Stimulated activated CD8-positive, alpha-beta memory T cell treated with anti-CD3 and anti-CD28 coated beads, Interleukin-2, amount 100 ng/mL, for 1 hour (primary cell): ENCODE measurements at places on chromosomes 6 and 20.

DNA sequence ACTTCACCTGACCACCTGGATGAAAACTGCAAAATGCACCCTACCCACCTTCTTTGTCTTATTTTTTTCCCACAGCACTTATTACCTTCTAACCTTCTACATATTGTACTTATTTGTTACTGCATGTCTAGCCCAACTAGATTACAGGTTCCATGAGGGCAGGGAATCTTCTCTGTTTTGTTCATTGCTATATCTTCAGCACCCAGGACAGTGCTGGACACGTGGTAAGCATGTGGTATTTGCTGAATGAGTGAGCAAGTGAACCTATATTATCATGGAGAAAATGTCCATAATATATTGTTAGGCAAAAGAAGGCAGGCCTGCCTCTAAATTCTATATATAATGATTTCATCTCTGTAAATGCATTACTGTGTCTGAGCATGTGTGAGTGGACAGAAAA is 107.0 kb downstream of the TRERF1 start:
- DNase-seq, result no peak

GRCh38 chr20:38543014-38543906 is 37.7 kb upstream of the ADIG start:
- no peak for DNase-seq

DNA sequence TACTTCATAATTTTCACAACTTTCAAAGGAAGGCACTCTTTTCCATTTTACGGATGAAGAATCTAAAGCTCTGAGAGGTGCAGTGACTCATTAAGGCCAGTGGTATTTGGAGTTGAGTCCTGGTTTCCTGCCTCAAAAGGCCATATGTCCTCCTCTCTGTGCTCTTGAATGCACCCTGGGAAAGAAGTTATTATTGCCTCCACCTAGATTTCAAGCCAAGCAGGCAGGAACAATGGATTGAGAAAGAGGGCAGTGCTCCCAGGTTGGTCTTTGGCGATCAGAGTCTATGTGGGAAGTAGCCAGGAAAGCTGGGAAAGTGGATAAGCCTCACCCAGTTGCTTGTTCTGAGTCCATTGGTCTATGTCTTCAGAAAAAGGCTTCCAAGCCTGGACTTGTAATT is 165.0 kb downstream of the MAFB start:
- DNase-seq, result no peak

DNA sequence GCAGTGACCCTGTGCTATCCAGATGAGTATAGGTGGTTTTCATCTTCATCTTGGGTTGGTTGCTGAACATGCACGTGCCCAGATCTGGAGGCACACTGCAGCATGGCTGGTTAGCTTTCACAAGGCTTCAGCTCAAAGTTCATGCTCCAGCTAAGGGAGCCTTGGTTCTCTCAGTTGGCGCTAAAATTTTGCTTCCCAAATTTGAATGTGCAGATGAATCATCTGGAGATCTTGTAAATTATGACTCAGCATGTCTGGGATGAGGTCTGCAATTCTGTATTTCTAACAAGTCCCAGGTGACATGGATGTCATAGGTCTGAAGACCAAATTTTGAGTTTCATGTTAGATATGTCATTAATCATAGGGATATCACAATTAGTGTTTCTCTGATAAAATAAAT is 230.8 kb downstream of the FOXA2 start:
- DNase-seq, result no peak

DNA sequence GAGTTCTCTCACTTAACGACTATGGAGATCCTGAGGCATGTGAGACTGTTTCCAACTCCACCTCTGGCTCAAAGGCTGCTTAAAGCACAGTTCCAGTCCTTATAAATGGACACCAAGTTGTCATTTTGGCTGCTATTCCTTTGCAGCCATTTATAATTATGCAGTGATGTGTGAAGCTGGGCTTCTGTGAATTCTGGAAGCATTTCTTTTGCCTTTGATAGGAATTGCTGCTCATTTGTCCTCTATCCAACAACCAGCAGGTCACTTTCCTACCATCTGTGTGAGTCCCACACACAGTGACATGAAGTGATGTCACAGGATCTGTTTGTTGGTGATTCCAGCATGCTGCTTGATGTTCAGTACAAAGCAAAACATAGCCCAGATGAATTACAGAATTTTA is 28.5 kb upstream of the EFHC1 start:
- DNase-seq, result no peak

- DNase-seq, result no peak
Observed at GRCh38 chr6:73768558-73768957, 72.6 kb downstream of the CD109 start.

GRCh38 chr6:165748390-165748789 is 85.3 kb upstream of the PDE10A start:
- DNase-seq, result no peak

DNA sequence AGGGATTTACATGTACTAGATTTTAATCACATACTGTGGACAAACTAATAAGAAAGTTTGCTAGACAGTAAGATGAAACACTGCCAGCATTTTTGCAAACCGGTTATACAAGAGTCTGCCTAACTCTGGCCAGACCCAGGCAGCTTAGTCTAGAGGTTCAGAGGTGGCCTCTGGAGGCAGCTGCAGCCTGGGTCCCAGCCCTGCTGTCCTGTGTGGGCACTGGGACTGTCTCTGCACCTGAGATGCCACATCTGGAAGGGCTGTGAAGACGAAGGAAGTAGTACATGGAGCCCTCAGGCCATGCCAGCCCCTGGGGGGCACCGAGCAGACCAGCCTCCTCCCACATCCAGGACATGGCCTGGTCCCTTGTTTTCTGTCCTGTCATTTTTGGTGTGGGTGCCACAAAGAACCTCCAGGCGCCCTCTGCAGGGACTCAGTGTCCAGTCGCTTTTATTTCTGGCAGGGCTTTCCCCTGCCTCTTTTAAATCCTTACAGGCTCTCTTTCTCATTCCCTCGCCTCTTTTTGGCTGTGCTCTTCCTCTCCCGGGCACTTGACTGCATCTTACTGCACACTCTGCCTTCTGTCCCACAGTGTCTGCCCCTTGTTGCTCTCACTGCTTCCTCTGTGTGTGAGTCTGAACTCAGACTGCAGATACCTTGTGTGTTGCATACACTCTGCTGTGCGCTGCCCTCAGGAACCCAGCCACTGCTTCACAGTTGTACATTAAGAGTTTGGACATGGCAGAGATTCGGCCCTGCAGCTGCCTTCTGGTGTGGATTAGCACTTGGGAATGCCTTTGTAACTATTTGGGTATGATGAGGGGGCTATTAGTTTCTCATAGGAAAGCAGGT is 216.7 kb downstream of the ZDHHC14 start:
- DNase-seq, result no peak

DNA sequence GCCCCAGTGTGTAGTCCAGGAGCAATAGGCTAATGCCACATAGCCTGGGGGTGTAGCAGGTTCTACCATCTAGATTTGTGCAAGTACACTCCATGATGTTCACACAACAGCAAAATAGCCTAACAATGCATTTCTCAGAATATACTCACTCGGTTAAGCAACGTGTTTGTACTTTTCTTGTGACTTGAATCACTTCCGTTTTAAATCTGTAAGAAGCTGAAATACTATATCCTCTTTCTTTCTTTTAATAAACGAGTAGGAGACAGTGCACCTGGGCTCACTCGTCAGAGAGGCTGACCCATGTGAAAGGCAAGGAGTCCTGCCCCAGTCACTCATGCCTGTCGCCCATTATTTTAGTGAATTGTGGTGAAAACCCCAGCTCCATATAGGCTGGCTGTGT is 201.6 kb downstream of the FOXA2 start:
- DNase-seq, result no peak

- DNase-seq, result no peak
Observed at GRCh38 chr6:155121699-155122098, 126.6 kb downstream of the TIAM2 start.

- DNase-seq, result no peak
Observed at GRCh38 chr6:32176476-32177182, 745 bp upstream of the AGPAT1 start.

DNA sequence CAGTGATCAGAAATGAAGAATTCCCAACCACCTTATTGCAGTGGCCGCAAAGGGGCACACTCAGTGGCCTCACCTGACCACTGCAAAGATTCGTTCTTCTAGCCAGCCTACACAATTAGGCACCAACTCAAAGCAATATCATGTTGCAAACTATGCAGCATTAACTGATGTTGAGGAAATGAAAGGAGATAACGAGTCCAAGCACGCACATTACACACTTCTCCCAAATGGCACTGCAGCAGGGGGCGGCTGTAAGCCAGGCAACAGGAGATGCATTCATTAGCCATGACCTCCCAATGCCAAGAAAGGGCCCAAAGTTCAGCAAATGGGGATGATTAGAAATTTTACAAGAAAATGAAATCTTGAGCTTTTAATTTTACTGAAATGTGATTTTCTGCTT is 39.3 kb downstream of the ATXN1 start:
- no peak for DNase-seq

GRCh38 chr6:109339906-109340678 is 42.2 kb downstream of the CD164 start:
- no peak for DNase-seq

- DNase-seq, result no peak
Observed at GRCh38 chr6:135557582-135557981, 60.0 kb upstream of the AHI1 start.

- no peak for DNase-seq
Observed at GRCh38 chr20:20489648-20490341, 121.9 kb downstream of the INSM1 start.

DNA sequence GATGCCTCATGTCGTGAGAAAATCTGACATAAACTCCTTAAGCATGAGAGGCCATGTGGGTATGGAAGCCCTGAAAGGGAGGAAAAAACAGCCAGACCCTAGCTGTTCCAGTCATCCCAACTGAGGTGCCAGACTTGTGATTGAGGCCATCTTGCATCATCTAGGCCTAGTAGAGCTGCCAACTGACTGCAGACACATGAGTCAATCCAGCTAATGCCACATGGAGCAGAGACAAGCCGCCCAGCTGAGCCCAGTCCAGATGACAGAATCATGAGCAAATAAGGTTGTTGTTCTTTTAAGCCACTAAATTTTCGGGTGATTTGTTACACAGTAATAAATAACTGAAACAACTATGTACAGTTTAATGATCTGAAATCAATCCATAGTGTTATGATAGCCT is 680.9 kb downstream of the MAFB start:
- no peak for DNase-seq

DNA sequence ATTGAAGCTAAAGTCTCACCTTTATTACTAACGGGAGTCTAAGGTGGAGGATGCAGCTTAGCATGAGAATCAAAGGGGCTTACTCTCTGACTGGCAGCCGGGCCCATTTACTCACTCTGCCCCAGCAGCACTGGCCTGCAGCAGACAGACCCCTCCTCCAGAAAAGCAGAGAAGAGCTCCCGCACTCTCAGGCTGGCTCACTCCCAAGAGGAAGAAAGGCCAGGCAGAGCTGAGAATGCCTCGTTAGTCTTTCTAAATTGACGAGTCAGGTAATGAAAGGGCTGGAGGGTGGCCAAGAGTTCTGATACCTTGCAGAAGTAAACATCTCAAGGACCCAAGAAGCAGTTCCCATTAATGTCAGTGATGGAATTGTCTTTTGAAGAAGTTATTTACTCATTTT is 44.5 kb upstream of the IL20RA start:
- DNase-seq, result no peak

- DNase-seq, result no peak
Observed at GRCh38 chr6:53962646-53963045, 148.6 kb upstream of the MLIP start.

- DNase-seq, result no peak
Observed at GRCh38 chr6:108685970-108686369, 125.3 kb downstream of the FOXO3 start.

DNA sequence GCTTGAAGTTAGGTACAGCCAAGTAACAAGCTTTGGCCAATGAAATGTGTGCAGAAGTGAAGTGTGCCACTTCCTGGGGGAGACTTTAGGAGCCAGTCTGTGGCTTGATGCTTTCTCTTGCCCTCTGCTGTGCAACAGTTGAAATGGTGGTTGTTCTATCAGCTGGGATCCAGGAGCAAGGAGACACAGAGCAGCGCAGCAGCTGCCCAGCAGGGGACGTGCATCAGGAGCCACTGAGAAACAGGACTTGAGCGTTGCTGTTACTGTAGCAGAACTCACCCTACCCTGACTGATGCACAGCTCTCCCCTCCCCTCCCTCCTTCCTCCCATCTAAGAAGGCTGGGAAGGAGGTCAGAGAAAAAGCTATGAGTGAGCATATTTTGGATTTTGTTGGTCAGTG is 18.9 kb upstream of the CCN5 start:
- no peak for DNase-seq
